ENCODE measurements at places on chromosomes 16 and 17.

DNA sequence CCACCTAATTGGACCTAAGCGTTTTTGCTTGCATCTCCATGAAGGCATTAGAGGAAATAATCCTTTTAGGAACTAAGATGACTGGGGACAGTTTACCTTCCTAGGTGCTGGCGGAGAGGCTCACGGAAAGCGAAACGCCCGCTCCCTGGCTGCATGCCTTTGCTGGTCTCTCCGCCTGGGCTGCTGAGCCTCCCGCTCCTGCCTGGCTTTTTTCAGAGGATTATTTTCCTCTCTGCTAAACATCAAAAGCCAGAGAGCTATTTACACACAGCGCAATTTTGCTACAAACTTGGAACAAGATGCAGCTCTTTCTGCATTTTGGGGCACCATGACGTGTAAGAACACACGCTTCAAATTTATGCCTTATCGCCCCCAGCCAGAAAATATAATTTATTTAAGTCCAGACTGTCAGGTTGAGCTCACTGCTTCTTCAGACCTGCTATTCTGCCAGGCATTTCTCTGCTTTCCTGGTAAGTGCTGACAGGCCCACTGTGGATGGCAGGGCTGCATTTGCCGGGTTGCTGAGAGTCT lies 124.4 kb downstream of the SPACA3 start:
- DNase-seq = no peak

DNA sequence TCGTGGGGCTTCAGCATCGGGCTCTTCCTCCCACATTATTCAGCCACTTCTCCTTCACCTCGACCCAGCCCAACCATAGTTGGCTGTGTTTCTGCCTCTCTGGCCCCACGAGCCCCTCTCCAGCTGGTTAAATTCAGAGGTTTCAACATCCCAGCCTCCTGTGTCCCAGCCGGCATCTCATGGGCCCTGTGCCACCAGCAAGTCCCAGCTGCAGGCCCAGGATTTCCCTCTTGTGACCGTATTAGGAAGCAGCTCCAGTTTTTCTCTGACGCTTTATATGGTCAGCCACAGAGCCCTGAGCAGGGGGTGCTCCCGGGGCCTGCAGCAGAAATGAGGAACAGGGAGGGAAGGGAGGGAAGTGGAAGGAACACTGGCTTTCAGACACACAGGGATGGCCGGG lies 27.4 kb downstream of the MYH11 start:
- peak; percentile 1 for DNase-seq

- DNase-seq = no peak
Measured at GRCh38 chr16:86040496-86040895, 141.5 kb downstream of the IRF8 start.

DNA sequence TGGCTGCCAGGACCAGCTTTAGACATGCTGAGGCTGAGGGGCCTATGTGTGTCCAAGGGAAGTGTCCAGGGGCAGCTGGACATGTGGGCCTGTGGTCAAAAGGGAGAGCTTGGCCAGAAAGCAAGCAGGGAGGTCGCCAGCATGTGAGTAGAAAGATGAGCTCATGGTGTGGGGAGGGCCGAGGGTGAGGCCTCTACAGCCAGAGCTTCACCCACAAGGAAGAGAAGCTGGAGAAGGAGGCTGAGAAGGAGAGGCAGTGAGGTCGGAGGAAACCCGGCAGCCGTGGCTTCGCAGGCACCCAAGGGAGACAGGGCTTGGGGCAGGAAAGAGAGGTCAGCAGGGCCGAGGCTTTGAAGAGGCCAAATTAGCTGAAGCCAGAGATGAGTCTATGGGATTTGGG lies 4.0 kb upstream of the HSD11B2 start:
- DNase-seq = no peak

DNA sequence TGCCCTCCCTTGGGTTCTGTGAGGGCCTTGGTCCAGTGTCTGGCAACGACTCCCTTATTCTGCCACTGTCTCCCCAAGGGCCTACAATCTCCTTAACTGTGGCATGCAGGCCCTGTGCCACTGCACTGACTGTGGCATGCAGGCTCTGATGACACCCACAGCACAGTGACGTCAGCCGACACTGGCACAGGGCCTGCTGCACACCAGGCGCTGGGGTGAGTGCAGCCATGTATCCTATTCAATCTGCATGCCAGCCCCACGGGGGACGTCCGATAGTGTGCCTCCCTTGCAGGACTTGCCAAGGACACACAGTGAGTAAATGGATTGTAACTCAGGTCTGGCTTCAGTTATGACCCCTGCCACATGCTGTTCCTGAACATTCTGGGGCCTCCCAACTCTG lies 39.8 kb upstream of the RASD1 start:
- no peak for DNase-seq

- no peak for DNase-seq
Measured at GRCh38 chr17:39051001-39051585, 83.9 kb upstream of the FBXO47 start.

- DNase-seq = no peak
Measured at GRCh38 chr16:70548936-70549335, 25.3 kb downstream of the SF3B3 start.

- DNase-seq = peak; percentile 53
Measured at GRCh38 chr17:46818316-46818928, at the start of gene WNT3. WNT3 (minus strand) TSS chr17:46818692; CDS start chr17:46818597, 95 bp downstream.

GRCh38 chr17:47846716-47847340 lies 4.1 kb downstream of the SP6 start:
- DNase-seq = no peak

DNA sequence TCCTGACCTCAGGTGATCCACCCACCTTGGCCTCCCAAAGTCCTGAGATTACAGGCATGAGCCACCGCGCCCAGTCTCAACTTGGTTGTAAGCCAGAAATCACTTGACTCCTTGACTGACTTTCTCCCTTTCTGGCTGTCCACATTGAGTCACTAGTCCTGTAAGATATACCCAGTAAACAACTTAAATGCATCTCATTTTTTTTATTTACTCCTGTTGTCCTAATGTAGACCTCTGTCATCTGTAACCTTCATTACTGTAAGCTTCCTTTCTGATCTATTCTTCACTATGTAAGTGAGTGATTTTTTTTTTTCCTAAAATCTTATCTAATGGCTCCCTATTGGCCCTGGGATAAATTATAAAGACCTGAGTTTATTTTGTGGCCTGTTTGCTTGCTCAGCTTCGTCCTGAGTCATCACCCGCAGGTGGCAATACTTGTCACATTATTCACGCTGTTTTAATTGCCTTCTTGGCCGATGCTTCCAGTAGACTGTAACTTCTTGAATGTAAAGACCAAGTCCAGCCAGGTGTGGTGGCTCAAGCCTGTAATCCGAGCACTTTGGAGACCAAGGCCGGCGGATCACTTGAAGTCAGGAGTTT lies 41.0 kb downstream of the PAFAH1B1 start:
- no peak for DNase-seq

All from CD4-positive, alpha-beta T cell treated with Interleukin-21 for 1 hour (primary cell).